ENCODE measurements at places on chromosomes 7 and 10.

DNA sequence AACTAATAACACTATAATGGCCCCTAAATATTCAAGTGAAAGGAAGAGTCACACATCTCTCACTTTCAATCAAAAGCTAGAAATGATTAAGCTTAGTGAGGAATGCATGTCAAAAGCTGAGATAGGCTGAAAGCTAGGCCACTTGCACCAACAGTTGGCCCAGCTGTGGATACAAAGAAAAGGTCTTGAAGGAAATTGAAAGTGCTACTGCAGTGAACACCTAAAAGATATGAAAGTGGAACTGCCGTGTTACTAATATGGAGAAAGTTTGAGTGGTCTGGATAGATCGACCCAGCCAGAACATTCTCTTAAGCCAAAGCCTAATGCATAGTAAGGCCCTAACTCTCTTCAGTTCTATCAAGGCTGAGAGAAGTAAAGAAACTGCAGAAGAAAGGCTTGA lies 12.1 kb upstream of the SNX13 start:
- H3K27me3 ChIP-seq, result no peaks in the 10 kb centered on the region
- no peak overlapping the region for H3K27ac ChIP-seq
- no peaks in the 10 kb centered on the region for H3K36me3 ChIP-seq
- H3K4me1 ChIP-seq, result peaks cover 2% of the 10 kb centered on the region
- H3K4me3 ChIP-seq, result no peak overlapping the region
- DNase-seq, result no peak

- no peak overlapping the region for H3K4me3 ChIP-seq
- no peak overlapping the region for H3K27ac ChIP-seq
- H3K27me3 ChIP-seq, result peaks cover 26% of the 10 kb centered on the region
- peaks cover 9% of the 10 kb centered on the region for H3K4me1 ChIP-seq
- H3K36me3 ChIP-seq, result peaks cover 10% of the 10 kb centered on the region
- peak; percentile 90 for DNase-seq
Observed at GRCh38 chr7:151172273-151173141, 5.0 kb upstream of the GBX1 start.

- H3K27ac ChIP-seq, result no peak overlapping the region
- H3K4me1 ChIP-seq, result peaks cover 8% of the 10 kb centered on the region
- H3K36me3 ChIP-seq, result no peaks in the 10 kb centered on the region
- DNase-seq, result no peak
Observed at GRCh38 chr10:11245095-11245479, 227.4 kb downstream of the CELF2 start.

DNA sequence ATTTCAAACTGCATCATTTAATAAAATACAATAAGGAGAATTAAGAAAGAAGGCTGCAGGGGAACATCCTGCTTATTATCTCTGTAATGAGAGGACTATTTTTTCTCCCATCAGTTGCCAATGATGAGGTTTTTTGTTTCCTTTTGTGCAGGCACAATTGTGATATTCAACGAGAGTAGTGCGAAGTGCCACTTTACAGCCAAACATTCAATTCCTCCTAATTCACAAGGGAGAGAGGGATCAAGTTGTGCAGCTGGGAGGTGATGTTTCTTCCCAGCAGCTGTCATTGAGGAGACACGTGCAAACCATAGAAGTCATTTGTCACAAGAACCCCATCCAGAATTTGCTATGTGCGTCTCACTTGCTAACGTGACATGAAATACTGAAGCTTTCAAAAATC lies 81.6 kb upstream of the ICA1 start:
- no peaks in the 10 kb centered on the region for H3K4me1 ChIP-seq
- no peak overlapping the region for H3K4me3 ChIP-seq
- no peak overlapping the region for H3K27ac ChIP-seq
- no peaks in the 10 kb centered on the region for H3K36me3 ChIP-seq
- DNase-seq, result no peak

All from endothelial cell (in vitro differentiated cells).